ENCODE measurements at places on chromosomes 2 and 18.
A peak's percentile ranks its signal among the peaks of the same experiment; 100 is the strongest.

DNA sequence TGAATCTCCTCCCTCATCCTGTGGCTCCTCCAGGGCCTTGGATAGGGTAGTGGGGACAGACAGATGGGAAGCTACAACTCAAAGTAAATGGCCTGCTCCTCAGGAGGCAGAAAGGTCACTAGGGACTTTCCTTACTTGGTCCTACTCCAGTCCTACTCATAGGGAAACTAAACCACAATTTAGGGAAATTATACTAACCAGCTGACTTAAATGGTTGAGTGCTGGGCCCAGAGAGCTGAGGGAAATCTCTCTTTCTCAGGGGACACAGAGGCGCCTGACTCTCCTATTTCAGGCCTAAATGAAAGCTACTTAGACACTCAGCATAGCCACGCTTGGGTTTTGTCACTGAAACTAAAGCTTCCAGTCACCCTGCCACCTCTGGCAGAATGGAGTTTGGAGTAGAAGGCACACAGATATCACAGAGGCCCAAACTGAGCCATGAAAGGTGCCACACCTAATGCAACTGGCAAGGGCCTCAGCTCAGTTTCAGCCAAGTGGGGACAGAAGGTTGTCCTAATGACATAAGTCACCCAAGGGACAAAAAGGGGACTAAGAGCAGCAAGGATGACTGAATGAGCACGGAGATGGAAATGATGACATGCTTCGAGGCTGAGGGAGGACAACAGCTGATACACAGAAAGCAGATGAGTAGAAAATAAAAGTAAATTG lies 24.0 kb downstream of the CERKL start:
- peaks cover 10% of the 10 kb centered on the region for H3K27me3 ChIP-seq
- no peaks in the 10 kb centered on the region for H3K4me1 ChIP-seq
- H3K27ac ChIP-seq, result no peak overlapping the region
- no peaks in the 10 kb centered on the region for H3K36me3 ChIP-seq

DNA sequence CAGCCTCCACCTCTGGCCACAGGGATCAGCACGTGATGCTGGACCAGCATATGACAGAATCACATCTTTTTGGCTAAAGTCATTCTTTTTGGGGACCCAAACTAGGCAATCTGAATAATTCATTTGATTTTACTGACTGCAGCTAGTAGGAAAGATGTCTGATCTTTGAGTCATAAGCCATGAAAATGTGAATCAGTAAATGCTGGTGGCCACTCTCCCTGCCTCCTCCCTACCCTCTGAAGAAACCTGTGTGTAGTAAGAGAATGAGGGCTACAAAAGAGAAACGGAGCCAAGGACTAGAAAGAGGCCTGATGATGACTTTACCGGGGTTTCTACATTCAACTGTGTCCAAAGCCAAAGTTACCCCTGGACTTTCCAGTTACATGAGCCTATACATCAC lies 10.1 kb upstream of the LRPPRC start:
- no peak for DNase-seq
- no peak overlapping the region for H3K4me3 ChIP-seq
- peaks cover 35% of the 10 kb centered on the region for H3K27me3 ChIP-seq
- no peaks in the 10 kb centered on the region for H3K36me3 ChIP-seq

DNA sequence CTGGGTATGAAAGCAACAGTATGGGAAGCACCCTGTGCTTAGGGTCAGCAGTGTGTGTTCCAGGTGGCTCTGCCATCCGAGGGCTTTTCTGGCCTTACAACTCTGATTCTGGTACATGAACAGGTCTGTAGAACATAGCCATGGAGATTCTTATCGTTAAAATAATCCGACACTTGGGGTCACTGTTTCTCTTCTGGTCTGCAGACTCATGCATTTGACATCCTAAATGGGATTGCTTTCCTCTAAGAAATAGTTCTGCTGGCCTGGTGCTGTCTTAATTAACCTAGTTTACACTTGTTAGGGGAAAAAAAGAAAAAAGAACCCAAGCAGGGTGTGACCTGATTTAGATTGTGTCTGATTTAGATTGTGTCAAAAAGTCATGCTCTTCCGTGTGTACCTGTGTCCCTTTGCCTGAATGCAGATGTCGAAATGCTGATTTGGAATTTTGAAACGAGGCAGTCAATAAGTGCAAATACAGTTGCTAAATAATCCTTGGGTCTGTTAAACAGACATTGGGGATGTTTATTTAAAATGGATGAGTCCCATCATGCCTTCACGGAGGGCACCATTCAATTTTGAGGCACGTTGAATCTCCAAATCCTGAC lies 59.6 kb downstream of the TRPM8 start:
- H3K4me3 ChIP-seq, result no peak overlapping the region
- H3K4me1 ChIP-seq, result peaks cover 50% of the 10 kb centered on the region
- H3K27ac ChIP-seq, result no peak overlapping the region
- DNase-seq, result no peak
- H3K27me3 ChIP-seq, result no peaks in the 10 kb centered on the region

DNA sequence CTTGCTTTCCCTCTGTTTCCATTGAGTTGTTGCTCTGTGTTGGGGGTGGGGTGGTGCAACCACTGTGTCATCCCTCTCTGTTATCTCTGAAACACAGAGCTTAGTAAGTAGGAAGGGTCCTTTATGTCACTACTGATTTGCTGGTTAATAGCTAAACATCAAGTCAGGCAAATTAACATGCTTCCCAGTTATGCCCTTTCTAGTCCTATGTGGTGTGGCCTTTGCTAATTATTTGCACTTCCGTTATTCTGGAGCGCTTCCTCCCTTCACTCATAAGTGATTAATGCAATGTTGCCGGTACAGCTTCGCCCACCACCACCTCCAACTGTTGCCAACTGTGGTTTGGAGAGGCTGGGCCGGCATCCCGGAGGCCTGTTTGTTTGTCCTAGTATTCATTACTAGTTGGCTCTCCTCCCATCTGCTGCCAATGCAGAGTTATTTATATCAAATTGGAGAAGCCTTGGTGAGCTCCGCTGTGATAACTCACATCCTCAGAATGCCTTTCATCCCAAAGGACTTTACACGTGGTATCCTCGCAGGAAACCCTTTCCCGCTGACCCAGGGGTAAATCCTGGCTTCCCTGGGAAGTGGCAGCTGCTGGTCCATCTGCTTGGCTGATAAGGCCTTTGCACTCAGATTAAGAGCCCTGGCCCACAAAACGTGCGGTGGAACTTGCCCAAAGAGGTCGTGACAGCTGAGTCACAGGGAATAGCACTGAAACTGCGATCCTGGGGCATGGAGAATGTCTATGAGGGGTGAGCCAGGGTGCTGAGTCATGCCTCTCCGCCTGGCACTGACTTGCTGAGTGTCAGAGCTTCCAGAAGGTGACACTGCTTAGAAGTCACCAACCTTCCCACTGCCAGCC lies 72.0 kb upstream of the ZCCHC2 start:
- H3K4me3 ChIP-seq, result no peak overlapping the region
- peak overlapping the region; percentile 77 for H3K27ac ChIP-seq
- H3K36me3 ChIP-seq, result peaks cover 2% of the 10 kb centered on the region

DNA sequence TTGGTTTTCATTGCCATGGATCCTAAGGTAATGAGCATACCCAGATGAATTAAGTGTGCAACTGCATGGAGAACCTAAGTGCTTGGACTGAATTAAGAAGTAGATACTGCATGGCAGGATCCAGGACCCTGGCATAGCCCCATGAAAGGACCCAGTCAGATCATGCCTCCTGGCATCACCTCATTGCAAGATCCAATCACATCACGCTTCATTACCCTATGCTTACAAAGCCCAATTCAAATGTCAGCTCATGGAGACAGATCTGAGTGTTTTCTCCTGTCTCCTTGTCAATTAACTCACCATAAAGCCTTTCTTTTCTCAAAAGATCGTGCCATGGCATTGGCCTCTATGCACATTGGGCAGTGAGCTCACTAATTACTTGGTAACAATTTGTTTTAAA lies 519.8 kb upstream of the ZNF804A start:
- H3K36me3 ChIP-seq, result no peaks in the 10 kb centered on the region
- no peaks in the 10 kb centered on the region for H3K4me1 ChIP-seq
- DNase-seq, result no peak
- no peak overlapping the region for H3K27ac ChIP-seq
- H3K4me3 ChIP-seq, result no peak overlapping the region
- peaks cover 2% of the 10 kb centered on the region for H3K27me3 ChIP-seq

DNA sequence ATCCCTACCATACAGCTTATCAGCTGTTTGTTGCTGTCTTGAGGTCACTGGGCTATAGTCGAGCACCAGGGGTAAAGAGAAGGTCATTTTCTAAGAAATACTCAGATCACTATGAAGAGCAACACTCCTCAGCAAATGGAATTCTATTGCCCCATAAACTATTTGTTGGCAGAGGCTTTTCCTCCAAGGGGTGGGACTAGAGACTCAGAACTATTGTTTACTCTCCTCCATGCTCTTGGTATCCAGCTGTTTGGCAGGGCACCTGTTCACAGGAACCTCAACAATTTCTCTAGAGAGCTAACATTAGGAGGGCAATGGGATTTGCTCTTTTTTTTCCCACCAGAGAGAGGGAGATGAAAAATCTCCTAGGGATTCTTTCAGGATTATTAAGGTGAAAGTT lies 249.1 kb upstream of the SPRED2 start:
- peaks cover 8% of the 10 kb centered on the region for H3K4me1 ChIP-seq
- no peak overlapping the region for H3K4me3 ChIP-seq
- DNase-seq, result no peak
- no peak overlapping the region for H3K27ac ChIP-seq
- H3K27me3 ChIP-seq, result peaks cover 6% of the 10 kb centered on the region
- peaks cover 5% of the 10 kb centered on the region for H3K36me3 ChIP-seq

All from chondrocyte (in vitro differentiated cells).